ENCODE measurements at places on chromosomes 2 and 18.

DNA sequence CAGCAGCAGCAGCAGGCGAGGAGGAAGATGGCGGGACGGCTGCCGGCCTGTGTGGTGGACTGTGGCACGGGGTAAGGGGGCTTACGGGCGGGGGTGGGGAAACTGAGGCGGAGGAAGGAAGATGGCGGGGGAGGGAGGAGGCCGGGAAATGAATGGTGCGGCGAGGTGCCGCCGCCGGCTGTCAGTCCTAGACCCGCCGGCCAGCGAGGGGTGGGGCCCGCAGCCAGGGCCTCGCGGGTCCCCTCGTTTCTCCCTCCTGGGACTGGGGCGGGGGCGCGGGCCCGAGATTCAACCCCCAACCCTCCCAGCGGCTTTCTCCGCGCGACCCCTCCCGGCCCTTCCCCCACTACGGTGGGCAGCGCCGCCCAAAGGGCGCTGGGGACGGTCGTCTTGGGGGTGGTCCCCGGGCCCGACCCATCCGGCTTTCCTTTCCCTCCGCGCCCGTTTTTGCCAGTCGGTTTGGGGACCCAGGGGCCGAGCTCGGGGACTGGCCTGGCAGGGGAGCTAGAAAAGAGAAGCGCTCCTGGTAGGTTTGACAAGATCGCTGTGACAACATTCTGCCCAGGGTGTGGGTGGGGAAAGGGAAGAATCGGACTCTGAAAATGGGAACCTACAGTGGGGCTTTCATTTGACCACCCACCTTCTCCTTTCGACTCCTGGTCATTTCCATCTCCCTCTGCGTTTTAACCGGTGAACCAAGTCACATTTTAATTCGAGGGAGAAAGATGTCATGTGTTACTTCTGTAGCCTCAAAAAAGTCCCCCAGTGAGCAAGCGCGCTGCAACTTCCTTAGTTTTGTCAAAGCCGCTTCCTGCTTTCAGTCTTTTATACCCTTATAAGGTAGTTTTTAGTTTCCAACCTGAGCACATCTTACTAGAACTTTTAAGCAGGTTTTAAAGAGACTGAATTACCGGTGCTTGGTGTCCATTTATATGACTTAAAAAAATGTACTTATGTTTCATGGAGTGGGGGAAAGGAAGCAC lies 655 bp downstream of the ACTR3 start:
- peak; percentile 77 for DNase-seq

DNA sequence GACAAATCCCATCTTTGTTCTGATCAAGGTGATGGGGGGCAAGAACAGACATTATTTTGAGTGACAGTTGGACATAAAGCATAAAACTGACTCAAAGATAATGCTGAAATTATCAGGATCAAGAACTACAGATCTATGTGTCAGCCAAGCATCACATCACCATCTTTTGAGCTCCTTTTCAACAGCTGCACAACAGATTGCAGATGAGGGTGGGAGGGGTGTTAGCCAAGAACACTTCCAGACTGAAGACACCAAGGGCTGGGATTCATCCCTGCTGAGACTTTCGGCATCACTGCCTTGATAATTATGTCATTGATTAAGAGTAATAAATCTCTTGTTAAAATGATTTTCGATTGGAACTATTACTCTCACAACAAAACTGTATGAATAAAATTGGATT lies 191.5 kb upstream of the NETO1 start:
- no peak for DNase-seq

DNA sequence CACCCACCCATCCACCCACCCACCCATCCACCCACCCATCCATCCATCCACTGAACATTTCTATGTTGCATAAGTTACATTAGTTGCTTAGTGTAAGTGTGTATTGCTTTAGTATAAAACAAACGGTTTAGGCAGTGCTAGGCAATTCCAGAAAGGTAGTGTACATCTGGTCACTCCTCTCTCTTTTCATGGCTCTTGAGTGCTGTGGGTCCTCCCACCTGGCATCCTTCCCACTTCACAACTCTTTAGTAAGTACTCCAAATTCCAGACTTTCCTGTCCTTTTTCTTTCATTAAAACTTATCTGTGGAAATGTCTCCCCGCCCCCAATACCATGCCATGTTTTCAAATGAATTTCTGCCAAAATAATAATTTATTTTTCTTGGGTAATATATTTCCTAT lies 122.5 kb downstream of the PLEKHM3 start:
- DNase-seq, result no peak

GRCh38 chr2:226585130-226585561 lies 214.5 kb downstream of the IRS1 start:
- DNase-seq, result no peak

DNA sequence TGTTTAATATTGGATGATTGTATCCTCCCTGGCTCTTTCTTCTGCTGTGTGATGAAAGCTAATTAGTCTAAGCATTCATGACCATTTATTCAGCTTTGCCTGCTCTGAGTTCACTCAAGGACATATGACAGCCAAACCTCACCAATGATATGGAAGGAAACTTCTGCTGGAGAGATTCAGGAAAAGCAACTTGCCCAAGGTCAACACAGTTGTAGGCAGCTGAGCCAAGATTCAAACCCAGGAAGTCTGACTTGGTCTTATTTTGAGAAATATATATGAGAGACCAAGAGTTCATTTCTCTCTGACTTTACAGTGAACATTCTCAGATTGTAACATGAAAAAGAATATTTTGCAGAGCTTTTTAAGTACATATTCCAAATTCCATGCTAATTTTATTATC lies 1588.5 kb upstream of the PIK3C3 start:
- DNase-seq, result no peak

DNA sequence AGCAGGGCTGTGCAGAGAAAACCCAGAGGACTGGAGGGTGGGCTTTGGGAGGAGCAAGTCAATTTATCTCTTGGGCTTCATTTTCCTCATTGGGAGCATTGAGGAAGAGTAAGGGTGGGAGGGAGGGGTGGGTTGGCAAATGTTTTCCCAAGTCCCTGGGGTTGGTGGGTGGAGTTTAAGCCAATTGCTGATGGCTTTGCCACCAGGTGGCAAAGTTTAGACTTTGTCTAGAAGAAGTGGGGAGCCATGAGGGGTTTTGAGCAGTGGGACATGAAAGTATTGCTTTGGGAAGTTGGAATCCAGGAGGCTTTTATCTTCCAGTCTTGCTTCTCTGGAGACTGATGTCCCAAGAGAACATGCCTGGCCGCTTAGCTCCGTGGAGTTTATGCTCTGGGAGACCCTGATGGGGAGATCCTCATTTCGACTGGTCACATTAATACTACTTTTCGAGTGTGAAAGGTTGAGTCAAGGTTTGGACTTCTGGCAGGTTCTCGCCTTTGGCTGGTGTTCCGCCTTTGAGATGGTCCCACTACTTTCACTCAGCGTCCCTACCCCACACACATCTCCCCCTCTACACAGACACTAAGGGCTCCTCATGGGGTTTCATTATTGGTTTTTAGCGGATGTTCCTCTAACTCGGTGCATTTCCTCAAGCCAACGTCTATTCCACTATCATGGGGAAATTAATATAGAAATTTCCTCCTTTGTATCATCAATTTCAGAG lies 126.7 kb downstream of the PRKCE start:
- DNase-seq, result no peak

- peak; percentile 51 for DNase-seq
These were observed 1007.7 kb upstream of the KLHL29 start for GRCh38 chr2:22377268-22377667.

- DNase-seq, result peak; percentile 26
These were observed 93.2 kb downstream of the UNC80 start for GRCh38 chr2:209864716-209865295.

- DNase-seq, result no peak
These were observed 146.8 kb downstream of the MTX2 start for GRCh38 chr2:176415937-176416499.

GRCh38 chr2:174327841-174328113 lies 7.0 kb upstream of the SP9 start:
- no peak for DNase-seq

DNA sequence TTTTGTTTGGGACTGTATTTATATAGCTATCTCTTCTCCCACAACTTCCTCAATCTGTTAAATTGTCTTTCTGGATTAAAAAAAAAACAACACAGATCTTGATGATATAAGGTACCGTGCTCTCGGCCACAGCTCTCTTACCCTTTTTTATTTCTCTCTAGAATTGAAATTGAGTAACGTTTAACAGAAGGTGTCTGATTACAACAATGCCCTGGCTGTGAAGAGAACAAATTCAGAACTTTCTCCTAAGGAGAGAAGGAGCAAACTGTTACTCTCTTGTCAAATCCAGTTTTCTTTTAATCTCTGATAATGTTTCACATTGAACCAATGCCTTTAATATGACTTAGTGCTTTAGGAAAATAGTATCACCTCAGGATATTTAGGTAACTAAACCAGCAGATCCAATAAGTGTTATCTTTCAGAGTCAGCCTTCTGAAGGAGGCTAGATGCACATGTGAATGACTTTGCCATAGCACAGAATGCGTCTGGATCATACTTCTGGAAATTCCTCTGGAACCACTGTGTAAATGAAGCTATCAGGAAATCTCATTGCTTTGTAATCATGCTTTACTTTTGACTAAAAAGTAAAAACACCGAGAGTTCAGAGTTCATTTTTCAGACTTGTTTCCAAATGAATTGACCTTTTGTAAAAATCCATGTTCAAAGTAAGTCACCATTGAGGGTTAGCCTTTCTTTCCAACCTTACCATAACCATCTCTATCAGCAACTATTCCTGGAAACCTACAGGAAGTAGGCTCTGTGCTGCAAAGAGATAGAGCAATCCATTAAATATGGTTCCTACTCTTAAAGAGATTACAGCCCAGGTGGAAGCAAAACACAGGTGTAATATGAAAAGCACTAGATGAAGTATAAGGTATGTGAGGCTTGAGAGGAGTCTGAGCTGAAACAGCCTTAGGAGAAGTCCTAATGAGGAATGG lies 147.0 kb upstream of the OSR1 start:
- DNase-seq, result no peak

DNA sequence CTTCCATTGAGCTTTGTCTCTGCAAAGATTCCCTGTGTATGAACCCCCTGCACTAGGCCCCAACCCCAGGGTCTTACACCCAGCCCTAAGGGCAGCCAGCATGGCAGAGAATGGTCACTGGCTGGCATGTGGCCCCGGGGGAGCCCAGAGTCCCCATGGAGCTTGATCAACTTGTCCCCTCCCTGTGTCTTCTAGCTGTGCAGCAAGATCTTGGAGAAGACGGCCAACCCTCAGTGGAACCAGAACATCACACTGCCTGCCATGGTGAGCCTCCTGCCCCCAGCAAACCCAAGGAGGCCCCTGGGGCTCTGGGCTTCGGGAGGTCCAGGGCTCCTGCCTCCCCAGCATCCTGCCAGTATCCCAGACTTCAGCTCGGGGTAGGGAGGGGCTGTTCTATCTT lies 81.5 kb downstream of the DYSF start:
- no peak for DNase-seq

- DNase-seq, result peak; percentile 66
These were observed 5.0 kb downstream of the RUFY4 start for GRCh38 chr2:218074031-218074430.

DNA sequence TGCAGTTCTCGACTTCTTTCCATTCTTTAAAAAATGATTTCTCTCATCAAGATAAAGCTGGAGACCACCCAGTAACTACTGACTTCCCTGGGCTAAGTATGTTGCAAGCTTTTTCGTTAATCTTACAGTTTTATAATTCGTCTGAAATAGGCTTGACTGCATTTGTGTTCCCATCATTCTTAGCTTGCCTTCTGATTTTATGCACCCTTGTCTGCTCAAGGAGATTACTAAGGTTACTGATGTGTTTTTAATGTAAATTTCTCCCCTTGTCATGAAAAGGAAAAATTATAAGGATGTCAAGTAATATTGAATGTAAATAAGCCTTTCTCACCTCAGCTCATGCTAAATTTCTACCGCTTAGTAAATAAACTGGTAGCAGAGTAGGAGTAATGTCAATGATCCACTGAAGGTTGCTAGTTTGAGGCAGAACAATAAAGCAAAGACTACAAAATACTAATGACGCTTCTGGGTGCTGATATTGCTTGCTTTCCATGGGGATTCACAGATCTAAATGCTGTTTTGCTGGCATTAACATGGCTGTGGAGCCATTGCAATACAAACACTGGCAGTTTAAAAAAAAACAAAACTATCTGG lies 91.9 kb upstream of the CDH20 start:
- no peak for DNase-seq

GRCh38 chr2:147845411-147845971 lies 662 bp downstream of the ACVR2A start:
- DNase-seq, result peak; percentile 64

DNA sequence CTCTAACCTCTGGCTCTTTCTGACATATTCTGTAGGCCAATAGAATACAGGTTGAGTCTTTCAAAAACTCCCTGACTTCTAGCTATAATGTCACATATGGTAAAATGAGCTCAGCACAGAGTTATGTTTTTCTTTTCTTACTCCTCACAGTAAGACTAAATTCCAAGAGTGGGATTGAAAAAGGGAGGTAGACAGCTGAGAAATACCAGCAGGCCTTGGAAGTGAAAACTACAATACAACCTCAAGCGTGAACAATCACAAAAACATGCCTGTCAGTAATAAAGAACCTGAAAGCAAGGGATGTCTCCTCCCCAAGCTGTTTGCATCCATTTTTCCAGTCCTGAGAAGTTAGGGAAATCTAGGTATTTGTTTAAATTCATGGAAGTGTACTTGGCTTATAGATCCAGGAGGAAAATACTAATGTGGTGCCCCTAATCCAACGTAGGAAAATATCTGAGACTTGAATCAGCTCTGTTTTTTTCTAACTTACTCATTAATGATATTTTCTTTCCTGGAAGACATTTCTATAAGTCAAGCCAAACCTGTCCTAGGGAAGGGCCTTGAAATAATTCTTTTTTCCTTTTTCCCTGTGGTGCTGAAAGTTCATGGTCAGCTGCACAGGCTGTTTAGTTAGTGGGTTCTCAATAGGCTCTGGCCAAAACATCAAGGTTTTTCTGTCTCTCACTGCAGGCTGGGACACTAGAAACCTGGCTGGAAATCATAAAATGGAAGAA lies 167.9 kb upstream of the SPATS2L start:
- DNase-seq, result no peak

GRCh38 chr18:5288517-5288935 lies 7.0 kb downstream of the ZBTB14 start:
- DNase-seq, result no peak

DNA sequence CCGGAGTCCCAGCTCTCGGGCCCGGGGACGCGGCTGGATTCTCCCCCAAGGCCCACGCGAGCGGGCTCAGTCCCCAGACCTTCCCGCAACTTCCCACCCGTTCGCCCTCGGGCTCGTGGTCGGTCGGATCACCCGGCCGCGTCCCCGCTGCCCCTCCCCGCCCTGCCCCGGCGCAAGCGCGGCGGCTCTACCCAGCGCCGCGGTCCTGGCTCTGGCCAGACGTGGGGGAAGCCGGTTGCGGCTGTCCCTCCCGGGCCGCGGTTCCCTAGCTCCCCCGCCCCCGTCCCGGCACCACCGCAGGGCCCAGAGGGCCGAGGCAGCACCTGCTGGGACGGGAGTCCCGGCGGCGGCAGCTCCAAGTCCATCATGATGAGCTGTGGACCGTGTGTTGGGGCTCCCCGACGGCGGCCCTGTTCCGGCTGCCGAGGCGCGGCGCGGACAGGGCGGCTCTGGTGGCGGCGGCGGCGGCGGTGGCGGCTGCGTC lies 276 bp downstream of the NFE2L2 start:
- DNase-seq, result peak; percentile 64

GRCh38 chr2:43758739-43759138 lies 15.1 kb upstream of the DYNC2LI1 start:
- no peak for DNase-seq

Measured in mesendoderm (in vitro differentiated cells).